Thoracic aorta (tissue), 2 donors: ENCODE measurements at places on chromosomes 4 and X.

GRCh38 chrX:100440006-100440405 lies 29.9 kb upstream of the PCDH19 start:
- DNase-seq = no peak

DNA sequence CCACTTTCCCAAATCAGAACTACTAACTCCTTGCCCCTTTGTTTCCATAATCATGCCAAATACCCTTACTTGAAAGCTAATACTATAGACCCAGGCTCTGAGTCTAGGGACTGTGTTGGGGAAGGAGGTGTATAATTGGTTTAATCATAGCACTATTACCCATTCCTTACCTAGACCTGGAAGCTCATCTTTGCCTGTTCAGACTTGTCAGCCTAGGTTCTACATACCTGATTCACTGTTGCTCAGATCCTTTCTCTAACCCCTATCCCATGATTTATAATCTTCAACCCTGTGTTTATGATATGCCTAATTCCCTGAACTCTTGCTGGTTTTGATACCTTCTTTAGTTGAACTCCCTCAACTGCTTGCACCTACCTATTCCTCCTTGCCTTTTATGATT lies 123.1 kb upstream of the GRIA3 start:
- DNase-seq = no peak

DNA sequence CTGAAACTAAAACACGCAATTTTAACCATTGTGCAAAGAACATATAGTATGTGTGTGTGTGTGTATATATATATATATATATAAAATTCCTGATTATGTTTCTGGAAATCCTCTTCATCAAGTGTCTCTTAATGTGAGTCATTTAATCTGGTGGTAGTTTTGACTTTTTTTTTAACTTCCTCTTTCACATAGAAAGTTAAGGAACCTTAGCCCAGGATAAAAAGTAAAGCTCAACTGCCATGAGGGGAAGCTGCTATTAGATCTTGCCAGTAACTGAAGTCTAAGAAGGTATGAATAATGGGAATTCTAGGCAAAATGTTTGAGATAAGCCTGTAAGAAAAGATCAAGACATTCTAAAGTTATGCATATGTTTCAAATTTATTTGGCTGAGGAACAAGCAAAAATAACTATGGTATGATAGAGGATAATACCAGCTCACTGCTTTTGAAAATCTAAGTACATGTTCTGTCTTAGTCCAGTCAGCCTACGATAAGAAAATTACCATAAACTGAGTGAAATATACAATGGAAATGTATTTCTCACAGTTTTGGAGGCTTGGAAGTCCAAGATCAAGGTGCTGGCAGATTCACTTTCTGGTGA lies 757.0 kb downstream of the TRAM1L1 start:
- no peak for DNase-seq

DNA sequence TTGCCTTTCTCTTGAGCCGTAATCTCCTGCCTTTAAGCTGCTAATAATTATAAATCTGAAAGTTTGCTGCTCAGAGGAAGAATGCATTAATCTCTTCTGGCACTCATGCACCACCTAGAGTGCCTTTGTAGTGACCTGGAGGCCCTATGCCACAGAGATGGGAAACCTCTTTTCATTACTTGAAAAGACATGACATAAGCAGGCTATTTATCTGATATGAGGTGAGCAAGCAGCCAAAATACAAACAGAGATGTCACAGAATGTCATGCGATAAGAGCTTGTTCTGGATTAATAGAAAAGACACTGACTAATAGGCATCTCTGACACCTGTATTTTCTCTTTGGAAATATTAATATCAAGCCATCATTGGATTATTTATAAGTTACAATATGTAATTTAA lies 42.3 kb downstream of the GABRB1 start:
- no peak for DNase-seq

DNA sequence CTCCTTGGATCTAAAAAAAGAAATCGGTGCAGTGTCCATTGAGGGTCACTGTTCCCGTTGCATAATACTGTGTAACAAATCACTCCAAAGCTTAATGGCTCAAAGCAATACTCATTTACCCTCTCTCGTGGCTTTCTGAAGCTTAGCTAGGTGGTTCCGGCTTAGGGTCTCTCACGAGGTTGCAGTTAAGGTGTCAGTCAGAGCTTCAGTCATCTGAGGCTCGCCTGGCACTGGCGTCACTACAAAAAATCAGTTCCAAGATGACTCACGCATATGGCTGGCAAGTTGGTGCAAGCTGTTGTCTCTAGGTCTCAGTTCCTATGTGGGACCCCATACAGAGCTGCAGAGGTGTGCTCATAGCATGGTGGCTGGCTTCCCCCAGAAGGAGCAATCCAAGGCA lies 91.0 kb downstream of the BEND2 start:
- no peak for DNase-seq

GRCh38 chrX:17475449-17476217 lies 100.6 kb downstream of the NHS start:
- no peak for DNase-seq

GRCh38 chr4:141329174-141329569 lies 108.5 kb downstream of the ZNF330 start:
- no peak for DNase-seq

DNA sequence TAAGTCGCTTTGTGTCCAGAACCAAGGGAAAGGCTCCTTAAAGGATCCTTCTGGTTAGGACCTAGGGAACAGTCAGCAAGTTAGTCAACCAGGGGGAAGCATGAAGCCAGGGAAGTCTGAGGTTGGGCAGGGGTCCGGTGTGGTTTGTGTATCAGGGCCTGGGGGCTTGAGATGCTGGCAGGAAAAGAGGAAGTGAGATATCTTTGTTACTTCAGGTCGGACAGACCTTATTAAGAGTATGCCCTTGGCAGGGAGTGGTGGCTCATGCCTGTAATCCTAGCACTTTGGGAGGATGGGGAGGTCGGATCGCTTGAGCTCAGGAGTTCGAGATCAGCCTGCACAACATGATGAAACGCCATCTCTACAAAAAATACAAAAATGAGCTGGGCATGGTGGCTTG lies 52.3 kb upstream of the TRPC5OS start:
- DNase-seq = no peak

DNA sequence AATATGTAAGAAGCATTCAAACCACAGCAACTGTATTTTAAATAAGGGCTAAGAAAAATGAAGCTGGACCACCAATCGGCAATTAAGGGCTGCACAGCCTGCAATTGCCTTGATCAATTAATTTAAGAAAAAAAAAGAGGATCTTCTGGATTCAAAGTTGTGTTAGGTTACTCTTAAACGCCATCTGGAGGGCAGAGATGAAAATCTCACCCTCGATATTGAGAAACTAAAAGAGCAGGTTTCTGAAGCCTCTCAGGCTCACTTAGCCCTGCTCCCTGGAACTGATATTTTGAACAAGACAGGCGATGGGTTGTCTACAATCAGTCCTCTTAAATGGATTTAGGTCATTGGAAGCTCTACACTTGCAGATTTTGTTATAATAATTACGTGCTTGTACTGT lies 579.4 kb downstream of the GRXCR1 start:
- DNase-seq = no peak

DNA sequence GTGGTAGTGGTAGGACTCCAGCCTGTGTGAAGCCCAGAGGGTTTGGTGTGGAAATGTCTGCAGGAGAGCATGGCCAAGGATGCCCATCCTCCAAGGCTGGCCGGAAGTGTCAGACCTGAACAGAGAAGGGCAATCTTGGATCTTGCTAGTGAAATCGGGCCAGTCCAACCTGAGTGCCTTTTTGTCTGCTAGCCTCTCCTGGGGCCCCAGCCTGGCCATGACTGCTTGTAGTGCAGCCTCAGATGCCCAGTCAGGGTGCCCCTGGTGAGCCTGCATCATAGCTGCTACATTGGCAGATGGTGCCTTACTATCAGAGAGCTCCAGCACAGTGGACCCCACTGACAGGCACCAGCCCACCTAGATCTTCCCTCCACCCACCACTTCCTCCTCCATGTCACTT lies 99.3 kb upstream of the PCDH18 start:
- DNase-seq = no peak

DNA sequence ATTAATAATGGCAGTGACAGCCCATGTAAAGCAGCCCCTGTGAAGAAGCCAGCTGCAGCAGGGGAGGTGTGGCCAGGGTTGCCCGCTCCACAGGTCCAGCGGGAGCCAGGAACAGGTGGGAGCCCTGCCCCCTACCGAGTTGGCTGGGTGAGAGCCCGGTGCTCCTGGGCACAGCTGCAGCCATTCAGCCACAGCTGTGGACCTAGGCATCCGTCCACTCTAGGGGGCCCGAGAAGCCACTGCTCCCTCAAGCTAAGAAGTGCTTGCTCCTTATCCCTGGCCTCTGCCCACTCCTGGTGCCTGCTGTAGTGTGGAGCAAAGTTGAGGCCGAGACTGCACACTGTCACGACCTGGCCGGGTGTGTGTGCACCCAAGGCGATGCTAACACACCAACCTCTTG lies 1469.0 kb downstream of the PCDH7 start:
- DNase-seq = no peak

GRCh38 chrX:38878641-38879340 lies 77.5 kb downstream of the MID1IP1 start:
- DNase-seq = no peak

- DNase-seq = no peak
Measured at GRCh38 chr4:150569384-150569987, 12.5 kb upstream of the MAB21L2 start.

DNA sequence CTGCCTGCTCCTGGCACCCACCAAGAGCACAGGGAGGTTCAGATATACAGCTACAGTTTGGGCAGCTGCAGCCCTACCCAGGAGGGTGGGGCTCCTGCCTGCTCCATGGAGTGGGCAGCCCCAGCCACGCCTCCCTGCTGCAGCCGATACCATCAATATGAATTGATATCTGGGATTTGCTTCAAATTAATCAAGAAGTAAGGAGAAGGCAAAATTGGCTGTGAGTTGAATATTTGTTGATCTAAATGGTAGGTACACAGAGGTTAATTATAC lies 31.2 kb upstream of the ZNF280C start:
- DNase-seq = no peak

- peak; percentile 36 for DNase-seq
Measured at GRCh38 chr4:185933078-185933581, 121.1 kb upstream of the SORBS2 start.

DNA sequence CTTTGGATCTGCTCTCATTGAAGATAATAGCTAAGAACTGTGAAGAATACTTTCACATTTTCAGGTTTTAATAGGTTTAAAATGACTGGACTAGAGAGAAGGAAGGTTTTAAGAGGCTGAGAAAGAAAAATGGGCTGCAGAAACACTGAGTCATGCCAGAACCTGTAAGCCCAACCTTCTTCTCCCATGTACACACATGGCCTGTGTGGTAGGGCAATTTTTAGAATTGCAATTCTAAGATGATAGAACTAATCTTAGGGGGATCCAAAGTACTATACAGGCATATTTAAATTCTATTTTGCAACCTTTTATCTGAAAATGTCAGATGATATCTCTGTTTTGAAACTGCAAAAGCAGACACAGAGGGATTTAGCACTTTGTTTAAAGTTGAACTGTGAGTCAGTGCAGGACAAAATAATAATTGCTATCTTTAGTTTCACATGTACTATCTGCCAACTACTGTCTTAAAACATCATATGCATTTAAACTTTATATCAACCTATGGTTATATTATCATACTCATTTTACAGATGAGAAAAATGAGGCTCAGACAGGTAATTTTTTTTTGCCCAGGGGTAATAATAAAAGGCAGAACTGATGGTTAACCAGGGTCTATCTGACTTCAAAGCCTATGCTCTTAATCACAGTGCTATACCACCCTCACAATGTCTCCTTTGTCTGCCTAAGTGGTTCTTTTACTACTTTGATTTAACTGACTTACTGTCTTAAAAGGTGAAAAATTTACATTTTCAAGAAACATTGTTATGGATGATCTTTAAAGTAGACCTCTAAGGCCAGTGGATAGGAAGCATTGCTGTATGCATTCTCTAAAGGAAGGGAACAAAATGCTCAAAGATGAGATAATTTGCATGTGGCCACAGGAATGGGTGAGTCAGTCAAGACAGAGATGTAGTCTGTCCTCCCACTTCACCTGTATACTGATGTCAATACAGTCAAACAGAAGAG lies 4.3 kb downstream of the TMPRSS11E start:
- DNase-seq = no peak

DNA sequence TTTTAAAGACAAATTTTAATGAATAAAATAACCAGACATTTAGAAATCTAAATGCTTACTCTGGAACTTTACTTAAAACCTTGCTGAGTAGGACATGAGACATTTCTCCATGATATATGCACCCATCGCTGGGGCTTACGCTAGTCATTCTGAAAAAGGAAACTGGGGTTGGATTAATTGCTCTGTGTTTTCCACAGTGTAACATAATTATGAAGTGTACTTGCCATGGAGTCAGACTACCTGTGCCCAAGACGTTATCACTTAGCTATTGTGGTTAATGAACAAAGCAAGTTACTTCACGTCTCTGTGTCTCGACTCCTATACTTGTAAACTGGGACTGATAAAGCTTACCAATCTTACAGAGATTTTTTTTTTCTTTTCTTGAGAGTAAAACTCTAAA lies 47.8 kb downstream of the SHISA3 start:
- no peak for DNase-seq

DNA sequence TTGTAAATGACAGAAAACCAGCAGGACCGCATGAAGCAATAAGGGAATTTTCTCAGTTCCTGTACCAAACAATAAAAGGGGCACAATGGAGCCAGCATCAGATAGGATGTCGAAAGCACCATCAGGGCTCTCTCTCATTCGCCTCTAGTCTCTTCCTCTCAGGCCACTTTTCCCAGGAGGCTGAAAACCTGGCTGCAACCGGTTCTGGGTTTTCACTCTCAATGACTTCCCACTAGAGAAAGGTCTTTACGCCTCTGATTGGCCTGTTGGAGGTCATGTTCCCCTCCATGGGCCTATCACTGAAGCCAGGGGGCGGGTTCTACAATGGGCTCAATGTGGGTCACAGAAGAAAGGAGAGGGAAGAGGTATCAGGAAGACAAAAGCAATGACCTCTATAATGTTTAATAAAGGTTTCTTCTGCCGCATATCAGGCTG lies 29.3 kb downstream of the ZNF827 start:
- no peak for DNase-seq

DNA sequence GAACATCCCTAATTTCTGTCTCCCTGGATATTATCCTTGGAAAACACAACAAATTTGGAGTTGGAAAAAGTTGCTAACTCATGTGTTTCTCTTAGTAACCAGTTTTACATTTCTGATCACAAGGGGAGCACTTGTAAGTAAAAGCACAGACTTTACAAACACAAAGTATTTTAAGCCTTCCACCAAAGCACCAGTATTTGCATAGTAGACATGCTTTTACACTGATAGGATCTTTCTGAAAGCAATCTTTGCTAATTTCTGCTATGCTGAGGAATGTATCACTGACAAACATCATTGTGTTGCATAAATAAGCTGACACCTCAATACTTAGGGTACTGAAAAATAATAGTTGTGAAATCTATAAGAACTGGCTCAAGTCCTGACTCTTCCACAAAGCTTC lies 100.6 kb downstream of the MID1 start:
- no peak for DNase-seq

- no peak for DNase-seq
Measured at GRCh38 chr4:162101337-162101736, 62.5 kb downstream of the FSTL5 start.

GRCh38 chr4:95106408-95106928 lies 348.7 kb downstream of the BMPR1B start:
- no peak for DNase-seq
